Activated CD8-positive, alpha-beta memory T cell treated with anti-CD3 and anti-CD28 coated beads for 1 hour (primary cell): ENCODE measurements at places on chromosomes 1 and 21.

- no peak for DNase-seq
Observed at GRCh38 chr1:237794071-237794470, 96.7 kb downstream of the ZP4 start.

GRCh38 chr1:15915991-15916390 lies 59.9 kb downstream of the ZBTB17 start:
- no peak for DNase-seq

DNA sequence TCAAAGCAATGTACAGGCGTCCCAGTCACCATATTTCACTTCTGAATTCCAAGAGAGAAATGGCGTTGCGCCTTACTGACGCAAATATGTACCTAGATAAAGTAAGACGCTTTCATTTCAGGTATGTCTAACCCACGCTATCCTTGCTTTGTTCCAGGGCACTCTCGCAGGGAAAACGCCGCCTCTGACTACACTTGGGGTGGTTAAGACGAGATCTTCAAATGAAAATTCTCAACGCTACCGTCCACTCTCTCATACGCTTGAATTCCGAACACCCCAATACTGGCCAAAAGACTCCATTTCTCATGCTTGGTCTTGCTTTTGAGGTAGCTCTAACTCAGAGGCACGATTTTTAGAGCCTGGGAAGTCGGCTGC lies 736 bp upstream of the ZMPSTE24 start:
- no peak for DNase-seq

DNA sequence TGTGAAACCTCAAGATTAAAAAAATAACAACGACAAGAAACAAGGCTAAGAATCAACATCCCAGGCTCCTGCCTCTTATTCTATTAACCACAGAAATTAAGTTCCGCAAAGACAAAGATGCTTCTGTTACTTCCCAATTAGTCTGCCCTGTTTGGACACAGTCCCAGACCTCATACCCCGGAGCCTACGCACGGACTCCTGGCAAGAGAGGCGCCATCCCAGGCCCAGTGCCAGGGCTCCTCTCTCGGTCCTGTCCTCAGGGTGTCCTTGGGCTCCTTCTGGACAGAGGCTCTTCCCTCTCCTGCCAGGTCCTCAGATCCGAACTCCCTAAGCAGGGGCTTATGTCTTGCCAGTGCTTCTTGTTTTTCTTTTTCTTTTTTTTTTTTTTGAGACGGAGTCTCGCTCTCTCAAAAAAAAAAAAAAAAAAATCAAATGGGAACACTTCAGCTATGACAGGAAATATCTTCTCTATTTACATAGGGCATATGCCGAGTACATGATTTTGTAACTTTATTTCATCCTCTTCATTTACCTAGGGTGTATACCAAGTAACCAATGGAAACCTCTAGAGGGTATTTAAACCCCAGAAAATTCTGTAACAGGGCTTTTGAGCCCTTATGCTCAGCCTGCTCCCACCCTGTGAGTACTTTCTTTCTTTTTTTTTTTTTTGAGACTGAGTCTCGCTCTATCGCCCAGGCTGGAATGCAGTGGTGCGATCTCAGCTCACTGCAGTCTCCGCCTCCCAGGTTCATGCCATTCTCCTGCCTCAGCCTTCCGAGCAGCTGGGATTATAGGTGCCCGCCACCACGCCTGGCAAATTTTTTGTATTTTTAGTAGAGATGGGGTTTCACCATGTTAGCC lies 11.7 kb upstream of the ENO1 start:
- no peak for DNase-seq

- DNase-seq: no peak
Observed at GRCh38 chr1:83011265-83011664, 987.7 kb downstream of the TTLL7 start.

- DNase-seq: no peak
Observed at GRCh38 chr1:25945761-25946160, 39.5 kb upstream of the STMN1 start.

GRCh38 chr21:36672737-36673136 lies 26.2 kb upstream of the SIM2 start:
- DNase-seq: no peak

DNA sequence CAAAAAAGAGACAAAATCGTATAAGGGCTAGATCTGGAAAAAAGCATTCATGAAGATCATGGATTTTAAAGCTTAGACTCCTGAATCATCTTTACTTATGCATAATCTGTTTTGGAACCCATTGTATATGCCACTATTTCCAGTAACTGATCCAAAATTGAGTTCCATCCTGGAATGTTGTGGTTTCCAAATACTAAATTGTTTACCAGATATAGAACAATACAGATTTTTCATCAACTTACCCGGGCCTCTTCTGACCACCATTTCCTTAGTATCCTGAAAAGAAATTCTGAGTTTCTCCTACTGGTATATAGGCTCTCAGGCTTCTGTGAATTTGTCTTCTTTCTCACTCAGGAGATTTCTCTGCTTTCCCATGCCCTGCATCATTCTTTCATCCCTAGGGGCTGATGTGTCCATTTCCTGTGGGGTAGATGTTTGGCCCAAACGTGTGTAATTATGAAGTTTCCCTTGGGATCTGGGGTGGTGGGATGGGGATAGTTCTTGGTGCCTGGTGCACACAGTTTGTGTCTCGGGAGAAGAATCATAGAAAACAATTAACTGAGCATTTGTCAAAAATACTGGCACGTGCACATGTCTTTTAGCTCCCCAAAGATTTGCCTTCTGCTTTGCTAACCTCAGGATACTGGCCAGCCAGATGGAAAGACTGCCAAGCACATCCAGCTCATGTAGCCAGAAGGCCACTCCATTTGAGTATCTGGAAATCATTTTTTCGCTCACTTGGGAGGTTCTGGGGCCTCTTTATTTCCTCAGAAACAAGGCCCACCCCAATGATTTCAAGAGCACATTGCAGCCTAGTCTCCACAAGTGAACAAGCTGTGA lies 127.8 kb downstream of the NTMT2 start:
- DNase-seq: no peak

- no peak for DNase-seq
Observed at GRCh38 chr1:203206129-203206687, 19.7 kb upstream of the CHI3L1 start.

- no peak for DNase-seq
Observed at GRCh38 chr1:38788341-38789336, 70.9 kb downstream of the RRAGC start.

DNA sequence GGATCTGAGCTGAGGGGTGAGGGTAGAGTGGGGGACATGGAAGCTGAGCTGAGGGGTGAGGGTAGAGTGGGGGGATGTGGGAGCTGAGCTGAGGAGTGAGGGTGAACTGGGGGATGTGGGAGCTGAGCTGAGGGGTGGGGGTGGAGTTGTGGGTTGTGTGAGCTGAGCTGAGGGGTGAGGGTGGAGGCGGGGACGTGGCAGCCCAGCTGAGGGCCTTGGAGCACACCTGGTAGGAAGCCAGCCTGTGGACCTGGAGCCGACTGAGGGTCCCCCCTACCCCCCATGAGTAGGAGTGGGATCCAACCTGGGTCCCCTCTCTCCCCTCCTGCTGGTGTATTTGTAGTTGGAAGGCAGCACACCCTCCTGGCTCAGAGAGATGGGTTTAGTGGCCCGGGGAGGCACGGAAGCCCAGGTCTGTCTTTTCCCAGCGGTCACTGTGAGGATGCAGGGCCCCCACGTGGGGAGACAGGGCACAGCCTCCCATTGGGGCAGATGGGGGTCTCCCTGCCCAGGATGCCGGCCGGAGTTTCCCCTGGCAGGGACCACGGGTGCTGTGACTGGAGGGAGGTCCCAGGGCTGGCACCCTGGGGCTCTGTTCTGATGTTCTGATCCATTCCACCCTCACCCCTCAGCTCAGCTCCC lies 13.2 kb upstream of the NPHP4 start:
- no peak for DNase-seq

- DNase-seq: no peak
Observed at GRCh38 chr1:229803626-229804217, 177.7 kb downstream of the URB2 start.

GRCh38 chr21:43958364-43959158 lies 53.5 kb upstream of the TRAPPC10 start:
- DNase-seq: no peak

DNA sequence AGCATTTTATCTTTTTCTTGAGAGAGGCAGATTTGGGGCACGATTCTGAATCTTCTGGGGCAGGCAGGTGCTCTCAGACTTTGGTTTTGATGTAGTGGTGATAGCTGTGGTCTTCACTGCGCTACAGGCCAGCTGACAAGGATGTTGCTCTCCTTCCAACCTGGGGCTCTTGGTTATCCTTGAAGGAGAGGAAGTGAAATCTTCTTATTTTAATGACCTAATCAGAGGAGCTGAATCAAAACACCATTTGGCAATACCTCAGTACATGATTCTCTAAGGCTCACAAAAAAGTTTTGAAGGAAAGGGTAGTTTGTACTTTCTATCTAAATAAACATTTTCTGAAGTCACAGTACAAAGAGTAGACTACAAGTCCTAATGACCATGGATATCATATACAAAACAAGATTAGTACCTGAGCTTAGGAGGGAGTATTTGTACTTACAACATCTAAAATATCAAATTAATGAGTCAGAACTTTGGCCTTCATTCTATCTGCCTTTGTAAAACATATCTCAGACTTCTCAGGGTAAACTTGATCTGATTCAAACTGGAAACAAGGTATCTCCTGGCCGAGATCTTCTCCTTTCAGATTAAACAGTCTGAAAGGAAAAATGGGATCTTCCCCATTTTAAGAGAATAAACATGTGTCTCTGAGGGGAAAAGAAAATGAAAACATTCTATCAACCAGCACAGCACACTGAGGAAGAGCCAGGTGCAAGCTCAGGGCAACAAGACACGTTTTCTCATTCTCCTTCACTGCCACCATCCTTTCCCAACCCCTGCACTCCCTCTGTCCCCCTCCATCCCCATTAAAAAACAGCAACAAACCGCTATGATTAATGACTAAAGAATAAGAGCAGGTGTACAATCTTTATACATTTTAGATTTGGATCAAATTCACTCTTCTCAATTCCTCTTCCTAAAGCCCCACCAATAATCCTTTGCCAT lies 69.2 kb downstream of the SH3GLB1 start:
- DNase-seq: no peak

GRCh38 chr1:101299141-101299540 lies 62.3 kb downstream of the S1PR1 start:
- no peak for DNase-seq

DNA sequence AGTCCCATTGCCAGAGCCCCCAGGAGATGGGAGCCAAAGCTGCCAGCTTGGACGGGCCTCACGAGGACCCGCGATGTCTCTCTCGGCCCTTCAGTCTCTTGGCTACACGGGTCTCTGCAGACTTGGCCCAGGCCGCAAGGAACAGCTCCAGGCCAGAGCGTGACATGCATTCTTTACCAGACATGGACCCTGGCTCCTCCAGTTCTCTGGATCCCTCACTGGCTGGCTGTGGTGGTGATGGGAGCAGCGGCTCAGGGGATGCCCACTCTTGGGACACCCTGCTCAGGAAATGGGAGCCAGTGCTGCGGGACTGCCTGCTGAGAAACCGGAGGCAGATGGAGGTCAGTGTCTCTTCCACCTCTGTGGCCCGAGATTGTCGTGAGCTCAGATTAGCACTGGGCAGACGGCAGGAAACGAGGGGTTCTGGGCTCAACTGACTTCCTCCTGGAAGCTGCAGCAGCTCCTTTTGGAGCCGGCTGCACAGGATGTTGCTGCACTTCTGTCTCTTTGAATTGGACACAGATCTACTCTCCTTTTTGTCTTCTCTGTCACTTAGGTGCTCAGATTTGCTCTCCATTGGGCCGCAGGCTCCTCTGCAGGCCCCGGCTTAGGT lies 68.0 kb downstream of the DISC1 start:
- no peak for DNase-seq

DNA sequence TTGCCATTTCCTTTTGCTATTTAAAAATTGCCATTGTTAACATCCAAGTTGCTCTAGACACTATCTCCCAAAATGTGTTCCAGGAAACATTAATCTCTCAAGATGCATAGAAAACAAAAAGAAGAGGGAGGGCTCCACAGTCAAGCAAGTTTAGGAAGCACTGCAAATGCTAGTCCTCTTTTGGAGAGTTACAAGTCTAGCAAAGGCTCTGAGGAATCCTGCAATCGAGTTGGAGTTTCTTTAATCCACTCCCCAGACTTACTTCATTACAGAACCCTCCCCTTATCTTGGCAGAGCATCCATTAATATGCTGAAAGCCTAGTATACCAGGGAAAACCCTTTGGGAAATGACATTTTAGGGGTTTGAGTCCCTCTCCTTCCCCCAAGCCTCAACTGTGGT lies 147.9 kb downstream of the SYF2 start:
- no peak for DNase-seq

- DNase-seq: no peak
Observed at GRCh38 chr1:160007577-160008200, 24.1 kb downstream of the PIGM start.

GRCh38 chr21:44499211-44499560 lies 40.8 kb downstream of the KRTAP10-1 start:
- DNase-seq: no peak

- no peak for DNase-seq
Observed at GRCh38 chr21:27743971-27744564, 777.2 kb upstream of the ADAMTS5 start.

DNA sequence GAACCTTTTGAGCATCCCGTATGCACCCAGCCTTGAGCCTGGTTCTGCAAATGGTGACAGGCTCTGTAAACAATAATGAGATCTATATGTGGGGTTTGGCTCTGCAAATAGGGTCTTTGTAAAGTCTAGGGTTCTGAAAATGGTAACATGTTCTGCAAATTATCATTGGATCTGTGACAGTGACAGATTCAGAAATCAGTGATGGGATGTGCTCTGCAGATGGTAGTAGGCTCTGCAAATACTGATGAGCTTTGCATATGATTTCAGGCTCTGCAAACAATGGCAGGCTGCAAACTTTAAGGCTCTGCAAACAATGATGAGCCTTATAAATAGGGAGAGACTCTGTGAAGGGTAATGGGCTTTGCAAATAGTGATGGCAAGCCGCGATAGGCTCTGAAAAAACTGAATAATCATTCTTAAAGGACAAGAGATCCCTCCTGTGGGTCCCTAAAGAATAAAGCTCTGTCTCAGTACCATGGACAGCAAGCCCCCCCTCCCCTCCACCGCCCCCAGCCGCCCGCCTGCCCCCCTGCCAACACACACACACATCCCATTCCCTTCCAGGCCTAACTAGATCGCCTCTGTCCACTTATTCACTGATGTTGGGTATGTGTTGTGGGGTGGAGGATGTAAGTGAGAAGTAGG lies 17.7 kb upstream of the DMBX1 start:
- no peak for DNase-seq

- no peak for DNase-seq
Observed at GRCh38 chr1:12200208-12200607, 29.6 kb upstream of the VPS13D start.
